ENCODE measurements at places on chromosomes 4 and X.

GRCh38 chrX:39477762-39478120 lies 620.0 kb downstream of the BCOR start:
- peak; percentile 44 for DNase-seq

- DNase-seq: no peak
Measured at GRCh38 chr4:90792696-90793095, 665.5 kb downstream of the CCSER1 start.

GRCh38 chrX:110746014-110746413 lies 49.6 kb downstream of the CHRDL1 start:
- DNase-seq: no peak

DNA sequence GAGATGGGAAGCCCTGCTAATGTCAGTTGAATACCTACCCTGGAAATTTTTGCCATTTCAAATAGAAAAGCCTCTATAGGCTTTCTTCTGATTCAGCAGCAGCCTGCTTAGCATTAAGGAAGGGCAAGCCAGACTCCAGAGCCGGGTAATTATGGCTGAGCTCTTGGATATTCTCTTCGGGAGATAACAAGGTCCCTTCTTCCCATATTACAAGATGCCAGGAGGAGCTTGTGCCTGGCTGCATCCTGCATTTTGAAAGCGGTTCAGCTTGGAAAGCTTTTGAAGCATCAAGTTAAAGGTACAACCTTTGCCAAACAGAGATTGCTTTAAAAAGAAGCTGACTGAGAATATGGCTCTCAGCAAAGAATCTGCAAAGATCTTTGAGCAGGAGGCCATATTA lies 399.6 kb upstream of the RPS6KA3 start:
- no peak for DNase-seq

GRCh38 chrX:18997916-18998315 lies 14.0 kb upstream of the PHKA2 start:
- no peak for DNase-seq

- DNase-seq: peak; percentile 33
Measured at GRCh38 chr4:47686294-47686872, 151.5 kb downstream of the CORIN start.

DNA sequence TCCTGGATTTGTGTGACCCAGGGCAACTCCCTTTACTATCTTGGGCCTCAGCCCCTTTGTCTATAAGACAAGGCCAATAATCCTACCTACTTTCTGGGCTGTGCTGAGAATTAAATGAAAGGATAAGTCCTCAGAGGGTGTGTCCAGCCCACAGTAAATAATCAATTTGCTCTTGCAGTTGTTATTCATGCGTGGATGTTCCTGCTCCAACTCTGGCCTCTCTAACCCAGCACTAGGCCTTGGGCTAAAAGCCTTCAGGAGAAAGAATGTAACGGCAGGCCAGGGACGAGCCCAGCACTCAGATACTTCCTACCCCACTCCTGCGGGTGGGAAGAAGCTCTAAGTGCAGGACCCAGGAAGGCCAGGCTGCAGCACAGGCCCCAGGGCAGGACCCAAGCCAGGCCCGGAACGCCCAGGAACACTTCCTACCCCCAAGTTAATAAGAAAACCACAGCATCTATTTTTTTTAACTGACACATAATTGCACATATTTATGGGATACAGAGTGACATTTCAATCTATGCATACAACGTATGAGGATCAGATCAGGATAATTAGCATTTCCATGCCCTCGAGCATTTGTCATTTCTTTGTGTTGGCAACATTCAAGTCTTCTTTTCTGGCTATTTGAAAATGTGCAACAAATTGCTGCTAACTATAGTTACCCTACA lies 179.6 kb upstream of the RBPJ start:
- no peak for DNase-seq

DNA sequence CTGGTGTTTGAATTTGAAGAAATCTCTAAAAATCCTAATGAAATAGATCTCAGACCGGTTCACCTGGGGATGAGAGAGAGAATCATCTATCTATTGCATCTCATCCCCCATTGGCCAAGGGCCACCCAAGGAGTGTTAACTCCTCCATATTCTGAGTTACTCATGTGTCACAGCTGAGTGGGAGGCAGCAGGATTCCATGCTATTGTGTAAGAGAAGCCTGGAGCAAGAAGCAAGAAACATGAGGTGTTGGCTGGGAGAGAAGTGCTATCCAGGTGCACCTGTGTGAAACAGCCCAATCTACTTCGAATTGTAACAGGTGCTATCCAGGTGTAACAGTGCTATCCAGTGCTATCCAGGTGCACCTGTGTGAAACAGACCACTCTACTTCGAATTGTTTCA lies 150.3 kb upstream of the MAOA start:
- DNase-seq: no peak

- peak; percentile 2 for DNase-seq
Measured at GRCh38 chrX:39725928-39726619, 371.7 kb downstream of the BCOR start.

Measured in SJSA1 (cell line).